ENCODE measurements at places on chromosomes 4 and X.

GRCh38 chrX:119693996-119694451 lies 1.1 kb upstream of the SEPTIN6 start:
- no peak for DNase-seq

- DNase-seq, result no peak
Observed at GRCh38 chr4:41645728-41646390, 102.7 kb downstream of the PHOX2B start.

DNA sequence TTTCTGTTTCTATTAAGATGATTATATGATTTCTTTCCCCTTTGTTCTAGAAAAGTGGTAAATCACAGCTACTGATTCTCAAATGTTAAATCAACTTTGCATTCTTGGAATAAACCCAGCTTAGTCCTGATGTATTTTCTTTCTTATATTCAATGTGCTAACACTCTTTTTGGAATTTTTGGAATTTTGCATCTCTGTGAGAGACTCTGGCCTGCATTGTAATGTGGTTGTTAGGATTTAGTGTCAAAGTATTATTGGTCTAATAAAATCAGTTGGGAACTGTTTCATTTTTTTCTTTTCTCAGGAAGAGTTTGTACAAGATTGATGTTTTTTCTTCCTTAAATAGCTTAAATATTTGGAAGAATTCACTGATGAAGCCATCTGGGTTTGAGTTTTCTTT lies 109.6 kb downstream of the KIT start:
- DNase-seq, result no peak

DNA sequence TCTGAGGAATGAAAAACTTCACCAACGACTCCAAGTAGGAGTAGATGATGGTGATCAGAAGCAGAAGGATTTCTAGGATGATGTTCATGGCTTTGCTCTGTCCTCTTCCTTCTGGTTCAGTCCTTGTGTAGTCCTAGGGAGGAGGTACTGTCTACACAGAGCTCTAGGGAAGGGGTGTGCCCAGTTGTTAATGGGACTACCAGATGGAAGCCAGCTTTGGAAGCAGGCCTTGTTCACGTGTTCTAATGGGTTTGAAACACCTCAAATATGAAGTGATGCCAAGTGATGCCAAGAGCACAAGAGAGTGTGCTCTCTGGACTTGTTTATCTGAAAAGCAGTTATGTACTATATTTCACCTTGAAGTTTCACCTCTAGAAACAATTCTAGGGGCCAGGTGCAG lies at the start of gene HSD17B13:
Gene HSD17B13, minus strand, starts transcription at position 129 of the 400 bp plus-strand sequence. Its CDS starts 41 bp downstream, at position 88.
- no peak for DNase-seq

DNA sequence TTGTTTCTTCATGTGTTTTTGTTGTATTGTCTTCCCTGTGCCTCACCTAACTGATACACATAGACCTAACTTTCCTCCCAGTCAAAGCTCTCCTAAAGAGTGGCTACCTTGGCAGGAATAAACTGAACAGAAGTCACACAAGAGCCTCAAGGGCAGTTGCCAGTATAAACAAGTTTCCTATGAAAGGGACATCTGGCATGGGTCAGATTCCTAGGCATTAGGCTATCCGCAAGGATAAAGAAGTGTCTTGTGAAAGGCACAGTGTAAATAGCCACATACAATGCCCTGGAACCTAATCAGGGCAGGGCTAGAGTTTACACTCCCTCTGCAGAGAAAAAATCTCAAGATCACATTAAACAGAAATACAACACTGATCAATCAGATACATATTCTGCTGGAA lies 220.8 kb downstream of the SPANXN3 start:
- no peak for DNase-seq

- DNase-seq, result no peak
Observed at GRCh38 chr4:127370604-127371003, 262.2 kb upstream of the INTU start.

DNA sequence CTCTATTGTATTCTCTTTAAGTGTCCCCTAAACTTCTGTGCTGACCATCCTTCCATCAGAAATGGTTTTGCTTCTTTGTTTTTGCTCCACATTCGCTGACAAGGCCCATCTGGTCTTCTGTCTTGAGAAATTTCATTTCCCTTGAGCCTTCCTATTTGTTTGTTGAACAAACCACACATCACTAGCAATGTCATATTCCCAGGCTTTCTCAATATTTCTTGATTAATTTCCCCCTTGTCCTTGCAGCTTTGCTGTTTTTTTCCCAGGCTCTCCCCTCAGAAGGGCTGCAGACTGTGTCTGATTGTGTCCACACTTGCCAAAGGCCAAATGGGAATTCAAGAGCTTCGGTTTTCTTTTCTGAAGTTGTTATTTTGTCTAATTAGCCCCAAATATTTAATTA lies 158.9 kb downstream of the MID1IP1 start:
- no peak for DNase-seq

- DNase-seq, result no peak
Observed at GRCh38 chrX:28321286-28321685, 266.0 kb upstream of the IL1RAPL1 start.

Measured in T-helper 2 cell (primary cell).